ENCODE measurements at places on chromosomes 4 and X.

- DNase-seq = no peak
Measured at GRCh38 chrX:66050140-66050569, 10.3 kb upstream of the VSIG4 start.

- no peak for DNase-seq
Measured at GRCh38 chr4:138774940-138775339, 240.6 kb upstream of the NOCT start.

DNA sequence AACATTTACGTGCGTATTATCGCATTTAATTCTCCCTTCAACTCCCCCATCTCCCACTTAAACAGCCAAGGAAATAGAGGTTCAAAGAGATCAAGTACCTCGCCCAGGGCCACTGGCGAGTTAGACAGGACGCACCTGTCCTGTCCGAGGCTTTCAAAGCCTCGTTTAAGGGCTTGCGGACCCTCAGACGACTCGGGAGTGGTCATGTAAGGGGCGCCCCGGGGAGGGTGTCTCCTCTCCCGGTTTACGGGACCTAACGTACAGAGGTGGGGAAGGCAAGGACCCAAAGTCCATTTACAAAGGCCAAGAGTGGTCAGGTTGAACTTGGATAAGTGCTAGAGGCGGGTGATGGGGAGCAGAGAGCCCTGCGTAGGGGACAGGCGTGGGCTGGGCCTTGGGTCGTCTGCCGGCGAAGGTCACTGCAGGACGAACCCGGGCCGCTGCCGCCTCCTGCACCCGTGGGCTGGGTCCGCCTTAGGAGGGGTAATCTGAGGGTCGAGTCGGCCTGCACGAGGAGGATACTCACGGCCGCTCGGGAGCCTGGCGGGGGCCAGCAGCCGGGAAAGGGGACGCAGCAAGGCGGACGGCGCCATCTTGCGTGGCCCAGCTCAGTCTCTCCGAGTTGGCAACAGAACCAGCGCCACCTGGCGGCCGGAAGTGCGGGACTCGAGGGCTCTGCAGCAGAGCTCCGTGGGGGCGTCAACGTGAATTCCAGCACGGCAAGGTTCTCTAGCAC is 5.9 kb upstream of the NAA15 start:
- DNase-seq = peak; percentile 100

GRCh38 chr4:123114084-123114914 is 191.9 kb upstream of the NUDT6 start:
- DNase-seq = no peak

DNA sequence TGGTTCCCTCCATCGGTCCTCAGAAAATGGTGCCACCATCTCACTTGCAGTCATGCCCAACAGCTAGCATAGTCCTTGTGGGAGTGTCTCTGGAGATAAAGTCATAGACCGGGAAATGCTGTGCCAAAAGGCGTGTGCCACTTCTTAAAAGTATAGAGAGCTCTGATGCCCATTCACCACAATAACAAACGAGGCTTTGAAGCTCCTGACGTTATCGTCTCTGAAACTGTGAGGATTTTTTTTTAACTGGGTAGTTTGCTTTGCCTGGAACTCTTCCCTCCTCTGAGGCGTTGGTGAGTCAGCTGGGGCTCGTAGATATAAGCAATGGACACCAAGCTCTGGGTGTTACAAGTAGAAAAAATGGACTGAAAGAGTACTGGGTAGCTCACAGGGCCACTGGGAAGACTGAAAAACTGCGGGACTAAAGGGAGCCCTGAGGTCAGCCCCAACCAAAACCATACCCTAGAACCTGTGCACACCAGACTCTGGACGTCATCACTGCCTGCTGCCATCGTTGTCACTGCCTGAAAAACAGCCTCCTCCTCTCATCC is 89.4 kb upstream of the TRIM2 start:
- DNase-seq = peak; percentile 29

- DNase-seq = no peak
Measured at GRCh38 chr4:1137063-1137776, 23.9 kb upstream of the RNF212 start.

DNA sequence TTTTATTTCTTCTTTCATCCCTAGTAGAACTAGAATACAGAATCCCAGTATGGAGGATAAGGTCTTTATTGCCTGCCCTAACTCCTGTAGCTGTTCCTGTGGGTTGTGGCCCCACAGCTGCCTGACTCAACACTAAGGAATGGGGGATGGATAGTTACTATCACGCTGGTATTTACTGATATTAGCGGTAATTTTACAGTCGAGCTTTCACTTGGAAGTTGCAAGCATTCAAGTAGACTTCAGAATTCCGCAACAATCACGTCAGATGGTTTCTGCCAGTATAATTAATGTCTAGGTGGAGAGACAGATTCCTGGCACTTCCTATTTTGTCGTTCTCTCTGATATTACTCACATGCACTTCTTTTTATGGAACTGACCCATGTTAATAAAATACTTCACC is 489.8 kb downstream of the PABPC4L start:
- DNase-seq = no peak
